ENCODE measurements at places on chromosomes 5 and 9.

DNA sequence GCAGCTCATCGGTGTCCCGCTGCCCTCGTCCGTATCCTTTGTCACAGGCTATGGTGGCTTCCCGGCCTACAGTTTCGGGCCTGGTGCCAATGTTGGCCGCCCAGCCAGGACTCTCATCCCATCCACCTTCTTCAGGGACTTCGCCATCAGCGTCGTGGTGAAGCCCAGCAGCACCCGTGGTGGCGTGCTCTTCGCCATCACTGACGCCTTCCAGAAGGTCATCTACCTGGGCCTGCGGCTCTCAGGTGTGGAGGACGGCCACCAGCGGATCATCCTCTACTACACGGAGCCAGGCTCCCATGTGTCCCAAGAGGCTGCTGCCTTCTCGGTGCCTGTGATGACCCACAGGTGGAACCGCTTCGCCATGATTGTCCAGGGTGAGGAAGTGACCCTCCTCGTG, 41.9 kb downstream of the COL15A1 start:
- DNase-seq, result no peak

DNA sequence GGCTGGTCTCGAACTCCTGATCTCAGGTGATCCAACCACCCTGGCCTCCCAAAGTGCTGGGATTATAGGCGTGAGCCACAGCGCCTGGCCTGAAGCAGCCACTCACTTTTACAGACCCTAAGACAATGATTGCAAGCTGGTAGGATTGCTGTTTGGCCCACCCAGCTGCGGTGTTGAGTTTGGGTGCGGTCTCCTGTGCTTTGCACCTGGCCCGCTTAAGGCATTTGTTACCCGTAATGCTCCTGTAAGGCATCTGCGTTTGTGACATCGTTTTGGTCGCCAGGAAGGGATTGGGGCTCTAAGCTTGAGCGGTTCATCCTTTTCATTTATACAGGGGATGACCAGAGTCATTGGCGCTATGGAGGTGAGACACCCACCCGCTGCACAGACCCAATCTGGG, 1.5 kb downstream of the CA9 start:
- peak; percentile 50 for DNase-seq

GRCh38 chr9:80375477-80375876, 803.7 kb downstream of the TLE4 start:
- DNase-seq, result no peak

- DNase-seq, result no peak
These were observed 65.9 kb downstream of the SHOC1 start for GRCh38 chr9:111728617-111729366.

- DNase-seq, result no peak
These were observed 84.2 kb upstream of the ELL2 start for GRCh38 chr5:96045888-96046287.

DNA sequence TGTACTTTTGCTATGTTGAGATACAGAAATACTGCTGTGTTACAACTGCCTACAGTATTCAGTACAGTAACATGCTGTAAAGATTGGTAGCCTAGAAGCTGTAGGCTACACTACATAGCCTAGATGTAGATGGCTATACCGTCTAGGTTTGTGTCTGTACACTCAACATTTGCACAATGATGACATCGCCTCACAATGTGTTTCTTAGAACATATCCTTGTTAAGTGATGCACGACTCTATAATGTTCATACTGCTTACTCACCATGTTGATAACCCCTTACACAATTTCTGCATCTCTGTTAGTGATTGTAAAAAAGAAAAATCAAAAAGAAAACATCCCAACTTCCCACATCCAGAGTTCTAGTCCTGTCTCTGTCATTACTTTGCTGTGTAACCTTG, 450.0 kb downstream of the CCDC171 start:
- no peak for DNase-seq

DNA sequence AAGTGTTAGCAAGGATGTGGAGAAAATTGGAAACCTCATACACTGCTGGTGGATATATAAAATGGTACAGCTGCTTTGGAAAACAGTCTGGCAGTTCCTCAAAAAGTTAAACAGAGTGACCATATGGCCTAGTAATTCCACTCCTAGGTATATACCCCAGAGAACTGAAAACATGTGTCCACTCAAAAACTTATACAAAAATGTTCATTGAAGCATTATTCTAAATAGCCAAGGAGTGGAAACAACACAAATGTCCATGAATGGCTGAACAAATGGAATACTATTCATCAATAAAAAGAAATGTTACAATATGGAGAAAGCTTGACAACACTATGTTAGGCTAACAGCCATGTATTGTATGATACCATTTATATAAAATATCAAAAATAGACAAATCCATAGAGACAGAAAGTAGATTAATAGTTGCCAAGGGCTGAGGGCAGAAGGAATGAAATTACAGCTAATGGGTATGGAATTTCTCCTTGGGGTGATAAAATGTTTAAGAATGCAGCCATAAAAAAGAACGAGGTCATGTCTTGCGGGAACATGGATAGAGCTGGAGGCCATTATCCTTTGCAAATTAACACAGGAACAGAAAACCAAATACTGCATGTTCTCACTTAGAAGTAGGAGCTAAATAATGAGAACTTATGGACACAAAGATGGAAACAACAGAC, 33.6 kb upstream of the FBP1 start:
- DNase-seq, result no peak

GRCh38 chr5:41670854-41671479, 160.6 kb upstream of the PLCXD3 start:
- DNase-seq, result no peak

GRCh38 chr5:142821733-142822487, 51.7 kb downstream of the ARHGAP26 start:
- DNase-seq, result no peak
